Stimulated activated CD8-positive, alpha-beta memory T cell treated with anti-CD3 and anti-CD28 coated beads, Interleukin-2, amount 100 ng/mL, for 1 hour (primary cell): ENCODE measurements at places on chromosomes 2 and 18.

DNA sequence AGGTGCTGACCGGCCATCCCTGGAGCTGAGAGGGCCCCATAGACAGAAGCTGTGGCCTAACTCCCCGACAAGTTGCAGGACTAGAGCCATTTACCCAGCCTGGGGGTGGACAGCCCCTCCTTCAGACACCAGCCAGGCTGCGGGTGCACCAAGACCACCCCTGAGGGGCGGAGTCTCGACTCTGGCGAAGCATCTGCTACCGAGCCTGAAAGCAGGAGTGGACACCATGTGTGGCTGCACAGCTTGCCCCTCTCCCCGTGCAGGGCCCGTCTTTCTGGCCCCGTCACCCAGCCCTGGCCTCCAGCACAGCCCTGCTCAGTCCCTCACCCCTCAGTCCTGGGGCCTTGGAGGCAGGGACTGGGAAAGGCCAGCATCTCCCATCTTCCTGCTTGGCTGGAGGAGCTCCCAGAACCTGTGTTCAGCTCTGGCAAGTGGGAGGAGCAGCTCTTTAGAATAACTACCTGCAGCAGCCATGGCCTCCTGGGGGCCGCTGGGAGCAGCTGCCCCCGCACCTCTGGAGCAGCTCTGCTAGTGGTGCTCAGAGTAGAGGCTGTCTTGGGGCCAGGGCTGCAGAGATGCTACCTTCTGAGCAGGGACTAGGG lies 275.8 kb downstream of the NDUFA10 start:
- DNase-seq = no peak

DNA sequence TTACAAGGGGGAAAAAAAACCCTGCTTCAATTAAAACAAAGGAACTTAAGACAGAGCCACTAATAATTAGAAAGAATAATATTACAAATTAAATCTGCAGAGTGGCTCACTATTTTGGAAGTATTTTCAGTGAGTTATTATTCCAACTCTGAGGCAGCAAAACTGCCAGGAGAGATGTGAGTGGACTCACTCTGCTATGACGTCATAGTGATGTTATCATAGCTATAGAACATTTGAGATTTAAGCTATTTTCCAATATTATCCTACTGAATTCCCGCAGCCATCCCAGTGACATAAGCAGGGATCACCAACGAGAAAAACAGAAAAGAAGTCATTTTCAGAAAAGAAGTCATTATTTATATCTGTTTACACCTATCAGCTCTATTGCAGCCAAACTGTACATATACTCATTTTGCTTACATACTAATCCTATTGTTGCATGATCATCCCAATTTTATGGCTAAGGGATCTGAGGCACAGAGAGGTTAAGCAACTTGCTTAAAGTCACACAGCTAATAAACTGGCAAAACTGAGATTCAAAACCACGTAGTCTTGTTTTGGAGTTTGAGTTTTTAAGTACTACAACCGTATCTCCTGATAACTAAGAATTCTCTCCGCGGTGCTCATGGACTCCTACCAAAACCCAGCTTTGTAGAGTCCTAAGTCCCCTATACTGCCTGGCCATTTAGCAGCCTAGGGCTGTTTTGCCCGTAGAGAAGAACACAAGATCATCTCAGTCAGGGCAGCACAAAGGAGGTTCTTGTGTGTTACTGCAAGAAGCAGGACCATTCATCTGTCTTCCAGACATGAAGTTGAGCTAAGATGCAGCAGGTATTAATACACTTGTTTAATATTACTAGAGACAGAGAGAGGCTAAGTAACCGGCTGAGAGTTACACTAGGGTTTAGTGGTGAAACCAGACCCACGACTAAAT lies 299.8 kb downstream of the TCF4 start:
- no peak for DNase-seq

GRCh38 chr2:24924732-24925131 lies 4.7 kb upstream of the ADCY3 start:
- DNase-seq = no peak

DNA sequence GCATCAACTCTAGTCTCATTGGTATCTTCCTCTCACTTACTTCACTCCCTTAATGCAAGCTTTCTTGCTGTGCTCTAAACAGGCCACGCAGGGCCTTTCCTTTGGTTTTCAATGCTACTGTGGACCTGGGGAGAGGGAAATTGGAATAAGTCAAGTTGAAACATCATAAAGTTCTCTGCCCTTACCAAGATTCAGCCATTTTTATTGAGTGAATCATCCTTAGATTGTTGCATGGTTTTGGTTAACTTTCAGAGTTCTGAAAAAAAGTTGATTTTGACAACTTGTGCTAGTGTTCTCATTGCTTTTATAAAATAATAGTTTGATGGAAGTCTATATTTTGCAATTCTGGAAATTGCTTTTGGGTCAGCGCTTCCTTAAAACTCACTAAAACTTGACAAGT lies 852.8 kb upstream of the ACVR2A start:
- no peak for DNase-seq

GRCh38 chr2:30148850-30149249 lies 2.0 kb downstream of the YPEL5 start:
- no peak for DNase-seq

GRCh38 chr18:76518860-76519538 lies 24.0 kb upstream of the ZNF516 start:
- DNase-seq = no peak

DNA sequence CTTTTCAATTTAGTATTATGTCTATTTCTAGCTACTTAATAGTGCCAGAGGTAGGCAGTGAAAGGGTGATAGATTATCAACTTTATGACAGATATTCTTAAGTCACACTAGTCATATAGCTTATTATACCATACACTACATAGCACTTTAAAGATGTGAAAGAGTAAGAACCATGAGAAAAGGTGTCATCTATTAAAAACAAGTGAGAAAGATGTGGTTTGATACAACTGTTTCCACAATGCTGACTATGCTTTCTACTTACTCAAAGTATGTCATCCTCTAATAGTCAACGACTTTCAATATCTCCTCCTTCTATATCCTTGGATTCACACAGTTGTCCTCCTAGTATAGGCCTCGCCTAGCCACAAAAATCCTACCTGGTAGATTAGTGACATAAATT lies 132.9 kb upstream of the WDSUB1 start:
- no peak for DNase-seq

GRCh38 chr18:3491981-3492555 lies 42.1 kb downstream of the TGIF1 start:
- DNase-seq = no peak

GRCh38 chr18:574865-575645 lies 5.1 kb upstream of the CETN1 start:
- no peak for DNase-seq

GRCh38 chr2:7887441-7887840 lies 794.4 kb upstream of the ID2 start:
- DNase-seq = no peak

DNA sequence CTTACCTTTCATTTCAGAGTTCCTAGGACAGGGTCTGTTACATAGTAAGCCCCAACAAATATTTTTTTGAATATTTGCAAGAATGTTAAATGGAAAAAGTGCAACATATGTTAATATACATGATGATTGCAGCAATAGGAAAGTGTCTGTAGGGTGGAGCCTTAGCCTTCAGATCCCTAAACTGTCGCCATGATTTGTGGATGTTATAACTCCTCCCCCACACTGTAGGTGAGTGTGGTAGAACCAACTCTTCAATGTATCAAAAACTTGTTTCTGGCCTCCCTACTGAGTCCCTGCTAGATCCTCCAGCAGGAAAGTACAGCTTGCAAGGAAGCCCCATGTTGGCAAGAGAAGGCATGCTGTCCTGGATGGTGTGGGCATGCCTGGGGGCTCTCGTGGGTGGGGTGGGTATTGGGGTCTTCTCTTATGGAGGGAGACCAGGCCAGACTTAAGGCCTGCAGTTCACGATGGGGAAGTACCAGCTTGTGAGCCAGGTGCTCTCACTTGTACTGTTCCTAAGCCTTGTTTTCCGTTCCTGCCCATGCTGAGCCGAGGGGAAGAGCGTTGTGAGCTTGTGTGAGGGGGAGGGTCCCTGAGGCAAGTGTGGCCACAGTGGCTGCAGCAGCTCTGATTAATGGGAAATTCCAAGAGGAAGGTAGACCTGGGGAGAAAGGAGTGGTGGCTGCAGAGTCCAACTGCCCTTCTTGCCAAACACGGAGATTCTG lies 11.4 kb downstream of the FHOD3 start:
- no peak for DNase-seq

DNA sequence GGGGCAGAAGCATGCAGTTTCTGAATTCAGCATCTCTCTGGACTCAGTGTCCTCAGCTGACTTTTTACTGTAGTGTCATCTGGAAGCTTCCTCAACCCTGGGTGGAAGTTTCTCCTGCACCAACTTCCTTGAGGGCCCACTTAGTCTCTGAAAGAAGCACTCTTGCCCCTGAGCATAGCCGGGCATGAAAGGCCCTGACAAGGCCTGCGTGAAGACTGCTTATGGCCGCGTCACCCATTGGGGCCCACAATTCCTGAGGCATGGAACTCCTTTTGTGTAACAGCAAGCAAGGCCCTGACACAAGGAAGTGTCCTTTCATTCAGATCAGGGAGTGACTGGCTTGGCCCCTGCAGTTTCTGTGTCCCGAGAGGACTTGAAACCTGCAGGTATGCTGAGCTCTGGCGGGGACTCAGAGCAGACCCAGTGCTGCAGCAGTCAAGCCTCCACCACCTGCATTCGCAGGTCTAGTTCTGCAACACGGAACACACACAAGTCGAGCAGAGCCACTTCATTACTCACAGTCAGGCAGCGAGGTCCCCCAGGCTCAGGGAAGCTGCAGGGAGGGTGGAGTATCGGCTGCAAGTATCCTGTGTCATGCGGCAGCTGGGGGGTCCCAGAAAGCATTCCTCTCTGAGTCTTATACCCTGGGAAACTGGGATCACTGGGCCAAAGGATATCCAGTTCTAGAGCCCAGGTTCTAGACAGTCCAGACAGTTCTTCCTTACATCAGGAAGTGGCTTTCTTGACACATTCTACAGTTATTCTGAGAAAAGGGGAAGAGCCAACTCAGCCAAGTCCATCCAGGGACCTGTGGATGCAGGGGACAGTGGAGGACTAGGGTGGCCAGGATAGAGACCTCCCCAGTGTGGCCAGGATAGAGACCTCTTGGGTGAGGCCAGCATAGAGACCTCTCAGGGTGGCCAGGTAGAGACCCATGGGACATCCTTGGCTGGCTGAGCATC lies 35.6 kb upstream of the PRLH start:
- no peak for DNase-seq

- no peak for DNase-seq
These were observed 40.1 kb downstream of the MGAT5 start for GRCh38 chr2:134293719-134294537.

DNA sequence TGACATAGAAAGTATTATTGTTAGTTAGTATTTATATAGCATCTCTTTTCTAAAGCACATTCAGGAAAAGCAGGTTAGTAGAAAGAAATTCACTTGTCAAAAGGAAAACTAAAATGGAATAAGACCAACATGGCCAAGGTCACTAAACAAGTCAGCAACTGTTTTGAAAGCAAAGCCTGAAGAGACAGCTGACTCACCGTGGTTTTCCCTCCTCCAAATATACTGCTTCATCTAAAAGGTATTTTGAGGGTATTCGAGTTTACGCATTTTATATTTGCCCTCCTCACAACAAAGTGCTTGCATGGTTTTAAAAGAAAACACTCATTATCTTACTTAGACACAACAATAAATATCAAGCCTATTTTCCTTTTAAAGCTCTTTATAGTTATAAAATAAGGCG lies 24.0 kb downstream of the ZNF385B start:
- no peak for DNase-seq

- DNase-seq = peak; percentile 68
These were observed 550 bp downstream of the USP34 start for GRCh38 chr2:61470122-61470951.

DNA sequence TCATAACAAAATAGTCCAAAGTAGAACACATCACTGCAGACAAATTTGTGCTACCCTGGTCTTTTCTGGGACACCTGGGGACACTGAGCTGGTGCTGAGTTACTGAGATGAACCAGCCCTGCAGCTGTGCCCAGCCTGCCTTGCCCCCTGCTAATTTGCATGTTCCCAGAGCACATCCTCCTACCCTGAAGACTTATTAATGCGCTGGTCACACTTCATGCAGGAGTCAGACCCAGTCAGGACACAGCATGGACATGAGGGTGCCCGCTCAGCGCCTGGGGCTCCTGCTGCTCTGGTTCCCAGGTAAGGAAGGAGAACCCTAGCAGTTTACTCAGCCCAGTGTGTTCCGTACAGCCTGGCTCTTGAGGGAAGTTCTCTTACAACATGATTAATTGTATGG lies 1518.3 kb downstream of the RPIA start:
- DNase-seq = no peak

DNA sequence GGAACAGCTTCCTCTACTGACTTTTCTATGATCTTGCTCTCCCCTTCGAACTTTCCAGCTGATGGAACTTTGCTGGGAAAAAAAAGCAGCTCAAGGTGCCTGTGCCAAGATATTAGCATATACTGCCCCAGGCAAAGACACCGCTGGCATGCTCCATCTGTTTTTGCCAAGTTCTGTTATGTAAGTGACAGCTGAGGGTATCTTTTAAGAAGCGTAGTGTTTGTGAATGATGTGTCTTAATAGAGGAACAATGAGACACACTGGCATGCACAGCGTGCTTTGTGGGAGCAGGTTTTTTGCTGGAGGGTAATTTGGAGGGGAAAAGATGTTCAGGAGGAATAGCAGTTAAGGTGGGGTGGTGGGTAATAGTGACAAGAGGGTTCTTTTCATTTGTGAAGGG lies 47.8 kb downstream of the SLC4A3 start:
- DNase-seq = no peak

DNA sequence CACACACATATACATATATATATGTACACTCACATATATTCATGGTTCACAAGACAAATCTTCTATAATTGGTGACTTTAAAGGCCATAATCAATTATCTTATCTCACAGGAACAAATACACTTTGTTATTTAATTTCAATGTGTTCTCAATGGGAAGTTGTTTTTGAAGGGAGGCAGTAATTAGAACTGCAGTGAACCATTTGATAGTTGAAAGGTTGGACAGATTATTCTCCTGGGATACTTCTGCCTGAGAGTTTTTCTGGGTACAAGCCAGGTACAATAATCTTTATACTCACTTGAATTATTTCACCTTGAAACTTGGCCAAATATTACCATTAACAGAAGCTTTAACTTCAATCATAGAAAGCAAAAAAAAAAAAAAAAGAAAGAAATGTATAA lies 546.6 kb upstream of the LRRTM4 start:
- no peak for DNase-seq

DNA sequence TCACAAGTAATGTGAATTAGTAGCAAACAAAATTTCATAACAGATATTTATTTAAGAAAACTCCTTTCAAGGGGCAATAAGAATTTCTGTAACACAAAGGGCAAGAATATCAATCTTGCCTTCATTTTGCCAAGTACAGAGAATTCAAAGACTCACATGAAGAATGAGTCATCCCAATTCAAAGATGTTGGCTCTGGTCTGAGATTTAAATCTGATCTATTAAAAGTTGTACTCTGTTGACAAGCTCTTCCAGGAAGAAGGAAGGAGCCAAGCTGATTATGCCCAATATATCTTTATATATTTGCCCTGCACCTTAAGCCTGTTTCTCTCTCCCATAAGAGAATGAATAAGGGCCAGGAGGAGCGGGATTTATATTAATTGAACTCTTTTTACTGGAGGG lies 55.9 kb upstream of the RPE start:
- DNase-seq = no peak

- no peak for DNase-seq
These were observed 6.8 kb upstream of the SNED1 start for GRCh38 chr2:240991378-240992263.

GRCh38 chr2:12315224-12315623 lies 401.5 kb upstream of the TRIB2 start:
- no peak for DNase-seq

GRCh38 chr2:118668431-118669424 lies 178.7 kb downstream of the EN1 start:
- DNase-seq = no peak
